IMR-90 (cell line): ENCODE measurements at places on chromosomes 3 and 15.

- no peaks in the 10 kb centered on the region for H3K36me3 ChIP-seq
- no peak for DNase-seq
- peaks cover 16% of the 10 kb centered on the region for H3K27me3 ChIP-seq
- H3K4me1 ChIP-seq: no peaks in the 10 kb centered on the region
- no peak overlapping the region for H3K27ac ChIP-seq
These were observed 58.6 kb downstream of the SPSB4 start for GRCh38 chr3:141109751-141110150.

DNA sequence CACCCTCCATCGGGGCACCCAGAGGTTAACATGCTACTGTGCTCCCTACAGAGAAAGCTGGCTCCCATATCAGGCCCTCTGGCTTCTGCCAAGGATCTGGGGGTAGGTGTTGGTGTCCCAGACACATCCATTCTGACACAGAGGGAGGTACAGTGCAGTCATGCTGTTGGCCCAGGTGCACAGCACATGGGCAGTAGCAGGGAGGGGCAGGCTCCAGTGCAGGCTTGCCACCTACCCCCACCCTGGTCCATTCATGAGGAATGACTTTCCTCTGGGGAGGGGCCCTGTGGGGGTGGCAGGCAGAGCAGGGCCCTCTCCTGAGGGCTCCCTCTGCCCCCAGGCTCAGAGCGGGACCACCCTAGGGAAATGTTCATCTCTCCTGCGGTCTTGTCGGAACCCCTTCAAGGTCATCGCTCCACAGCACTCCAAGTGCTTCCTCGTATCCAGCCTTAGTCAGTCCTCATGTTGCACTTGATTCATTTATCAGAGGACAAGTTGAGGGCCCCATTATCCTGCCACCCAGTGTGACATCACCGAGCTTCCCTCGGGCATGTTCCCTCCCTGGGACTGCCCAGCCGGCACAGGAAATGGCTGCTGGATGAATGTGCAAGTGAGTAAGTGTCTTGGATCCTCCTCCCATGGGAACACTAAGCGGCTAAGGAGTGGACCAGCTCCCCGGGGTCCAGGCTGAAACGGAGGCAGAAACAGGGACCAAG is 10.0 kb downstream of the DUSP7 start:
- H3K4me1 ChIP-seq: peaks cover 36% of the 10 kb centered on the region
- H3K4me3 ChIP-seq: no peak overlapping the region
- peaks cover 17% of the 10 kb centered on the region for H3K36me3 ChIP-seq
- H3K27me3 ChIP-seq: no peaks in the 10 kb centered on the region
- H3K27ac ChIP-seq: peak overlapping the region; percentile 89
- peak; percentile 98 for DNase-seq

GRCh38 chr3:71288269-71288930 is 295.1 kb downstream of the FOXP1 start:
- H3K4me1 ChIP-seq: peaks cover 3% of the 10 kb centered on the region; the same call in 1 of the 2 replicates
- H3K27ac ChIP-seq: no peak overlapping the region
- no peaks in the 10 kb centered on the region for H3K27me3 ChIP-seq
- peak; percentile 53 for DNase-seq
- H3K36me3 ChIP-seq: no peaks in the 10 kb centered on the region

DNA sequence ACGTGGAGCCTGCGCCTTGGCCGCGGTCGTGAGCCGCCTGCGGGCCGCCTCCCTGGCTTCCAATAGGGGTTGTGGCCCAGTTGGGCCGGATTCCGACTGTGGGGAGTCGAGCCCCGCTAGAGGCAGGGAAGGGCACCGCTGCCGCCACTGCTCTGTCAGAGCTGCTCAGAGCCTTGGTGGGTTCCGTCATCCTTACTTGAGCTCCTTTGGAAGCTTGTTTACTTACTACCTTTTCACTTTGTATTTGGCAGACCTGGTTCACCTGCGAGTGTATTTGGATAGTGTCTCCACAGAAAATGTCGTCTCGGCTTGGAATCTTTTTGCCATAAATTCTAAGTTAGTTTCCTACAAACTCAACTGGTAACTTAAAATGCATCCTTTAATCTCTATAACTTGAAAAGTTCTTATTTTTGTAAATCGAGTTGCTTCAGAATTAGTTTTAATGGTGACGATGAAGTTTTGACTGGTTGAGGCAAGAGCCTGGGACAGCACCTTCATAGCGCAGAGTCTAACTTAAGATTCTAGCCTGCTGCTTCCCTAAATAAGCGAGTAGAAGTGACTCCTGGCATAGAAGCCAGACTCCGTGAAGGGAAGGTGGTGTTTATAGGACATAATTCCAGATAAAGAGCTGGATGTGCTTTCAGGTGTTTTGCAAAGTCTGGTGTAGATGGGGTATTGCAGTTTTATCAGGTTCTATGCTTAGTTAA is 800 bp downstream of the DAG1 start:
- peak overlapping the region; percentile 91 for H3K4me3 ChIP-seq
- H3K27me3 ChIP-seq: no peaks in the 10 kb centered on the region
- no peak for DNase-seq
- peak overlapping the region; percentile 83 for H3K27ac ChIP-seq
- no peaks in the 10 kb centered on the region for H3K36me3 ChIP-seq
- peaks cover 13% of the 10 kb centered on the region for H3K4me1 ChIP-seq

DNA sequence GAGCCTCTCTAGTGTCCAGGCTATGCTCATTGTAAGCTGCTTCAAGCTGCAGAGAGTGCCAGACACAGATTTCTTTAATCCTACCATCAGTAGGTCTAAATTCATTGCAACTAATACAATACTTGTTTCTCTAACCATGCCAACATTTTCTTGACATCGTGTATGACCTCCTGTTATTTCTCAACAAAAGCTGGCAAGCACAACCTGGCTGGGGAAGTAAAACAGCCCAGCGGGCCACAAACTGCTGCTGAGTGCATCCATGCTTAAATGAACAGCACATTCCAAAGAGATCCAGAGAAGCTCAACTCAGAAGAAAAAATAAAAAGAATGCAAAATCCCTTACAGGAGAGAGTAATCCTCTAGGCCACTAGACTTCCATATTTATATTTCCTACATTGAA is 36.5 kb downstream of the GMNC start:
- no peak for DNase-seq
- H3K27ac ChIP-seq: no peak overlapping the region
- H3K27me3 ChIP-seq: no peaks in the 10 kb centered on the region
- H3K4me3 ChIP-seq: no peak overlapping the region

- H3K4me1 ChIP-seq: no peaks in the 10 kb centered on the region
- no peak overlapping the region for H3K27ac ChIP-seq
- H3K36me3 ChIP-seq: no peaks in the 10 kb centered on the region
- peaks cover 4% of the 10 kb centered on the region for H3K27me3 ChIP-seq
- H3K4me3 ChIP-seq: no peak overlapping the region
These were observed 27.2 kb upstream of the UBE2Q2 start for GRCh38 chr15:75815811-75816719.
